ENCODE measurements at places on chromosomes 4 and X.

DNA sequence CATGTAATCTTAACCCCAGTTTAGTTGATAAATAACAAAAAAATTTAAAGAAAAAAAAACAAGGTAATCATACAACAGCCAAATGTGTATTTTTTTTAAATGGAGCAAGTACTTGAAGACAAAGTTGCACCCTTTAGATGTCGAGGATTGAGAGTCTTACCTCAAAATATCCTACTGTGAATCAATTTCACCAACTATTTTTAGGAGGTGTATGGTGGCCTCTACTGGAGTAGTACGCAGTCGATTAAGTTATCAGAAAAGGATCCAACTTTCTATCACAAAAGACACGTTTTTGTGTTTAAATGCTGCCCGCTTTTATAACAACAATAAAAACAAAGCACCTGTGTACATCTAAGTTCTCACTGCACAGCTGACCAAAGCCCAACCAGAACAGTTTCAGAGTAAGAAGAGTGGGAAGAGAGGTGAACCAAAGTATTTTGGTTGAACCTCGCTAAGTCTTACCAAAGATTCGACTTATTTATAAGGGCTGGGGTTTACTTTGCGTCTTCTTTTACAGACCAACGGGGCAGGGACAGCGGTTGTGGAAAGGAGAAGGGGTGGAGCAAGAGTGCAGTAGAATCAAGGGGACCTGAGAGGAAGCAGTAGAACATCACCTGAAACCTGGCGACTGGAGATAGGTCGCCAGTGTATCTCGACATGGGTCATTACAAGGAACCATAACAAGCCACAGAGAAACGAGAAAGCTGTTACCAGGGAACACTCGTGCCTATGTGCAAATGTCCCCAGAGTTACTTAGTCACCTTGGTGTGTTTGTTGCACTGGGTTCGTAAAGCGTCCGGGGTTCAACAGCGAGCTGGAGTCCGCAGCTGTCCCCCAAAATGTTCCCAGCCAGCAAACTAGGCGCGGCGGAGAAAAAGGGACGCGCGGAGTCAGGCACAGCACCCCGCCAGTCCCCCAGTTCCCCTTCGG lies 1.1 kb downstream of the RPS6KA6 start:
- no peak for DNase-seq

GRCh38 chr4:1080432-1080831 lies 32.9 kb downstream of the RNF212 start:
- no peak for DNase-seq

GRCh38 chr4:94892051-94892450 lies 134.3 kb downstream of the BMPR1B start:
- DNase-seq = no peak

GRCh38 chrX:10749113-10749512 lies 128.7 kb upstream of the MID1 start:
- DNase-seq = no peak
